ENCODE measurements at places on chromosomes 11 and 22.

DNA sequence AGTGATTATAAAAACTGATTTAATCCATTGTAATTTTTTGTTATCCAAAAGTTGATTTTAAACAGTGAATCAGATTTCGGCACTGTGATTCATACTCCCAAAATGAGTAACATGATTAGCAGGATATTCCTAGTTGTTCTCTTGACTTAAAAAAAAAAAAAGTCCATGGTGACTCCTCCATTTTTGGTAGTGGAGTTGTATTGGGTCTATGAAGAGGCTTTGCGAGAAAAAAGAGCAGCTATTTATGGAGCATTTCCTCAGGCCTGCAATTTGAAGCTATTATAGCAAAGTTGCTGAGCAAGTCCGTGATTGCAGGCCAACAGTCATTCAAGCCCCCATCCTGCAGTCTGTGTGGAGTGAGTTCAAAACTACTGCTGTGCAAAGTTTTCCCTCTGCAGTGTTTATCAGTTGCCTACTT is 28.8 kb downstream of the YAP1 start:
- peak; percentile 48 for DNase-seq

DNA sequence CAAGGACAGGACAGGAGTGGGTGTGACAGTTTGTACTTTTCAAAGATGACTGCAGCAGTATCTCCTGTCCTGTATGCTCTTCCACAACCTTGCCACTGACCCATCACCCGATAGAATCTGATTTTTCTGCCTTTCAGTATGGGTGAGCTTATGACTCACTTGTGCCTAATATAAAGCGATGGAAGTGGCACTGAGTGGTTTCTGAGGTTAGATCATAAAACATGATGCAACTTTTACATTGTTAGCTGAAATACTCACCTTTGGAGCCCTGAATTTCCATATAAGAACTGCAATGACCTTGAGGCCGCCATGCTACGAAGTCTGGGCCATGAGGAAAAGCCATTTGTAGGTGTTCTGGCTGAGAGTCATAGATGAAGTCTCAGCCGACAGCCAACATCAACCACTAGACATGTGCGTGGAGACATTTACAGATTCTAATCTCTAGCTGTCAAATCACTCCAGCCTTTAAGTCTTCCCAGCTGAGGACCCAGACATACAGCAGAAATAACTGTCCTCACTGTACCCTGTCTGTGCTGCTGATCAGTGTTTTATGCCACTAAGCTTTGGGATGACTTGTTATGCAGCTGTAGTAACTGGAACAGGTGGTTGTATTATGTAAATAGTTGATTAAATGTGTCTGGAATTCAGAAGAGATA is 105.9 kb upstream of the ARHGAP20 start:
- DNase-seq: no peak

DNA sequence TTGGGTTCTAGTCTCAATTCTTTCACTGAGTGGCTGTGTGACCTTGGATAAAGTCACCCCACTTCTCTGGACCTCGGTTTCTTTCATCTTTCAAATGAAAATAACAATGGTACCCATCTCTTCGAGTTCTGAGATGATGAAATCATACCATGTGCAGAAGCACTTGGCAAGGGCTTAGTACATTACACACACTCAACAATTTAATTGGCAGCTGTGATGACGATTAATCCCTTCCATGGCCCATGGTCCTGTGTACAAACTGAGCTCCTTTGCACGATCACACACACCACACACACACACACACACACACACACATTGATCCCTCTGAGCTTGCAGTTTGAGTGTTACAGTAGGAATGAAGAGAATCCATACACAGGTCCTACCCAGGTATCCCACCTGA is 103.4 kb upstream of the ASPHD2 start:
- no peak for DNase-seq

DNA sequence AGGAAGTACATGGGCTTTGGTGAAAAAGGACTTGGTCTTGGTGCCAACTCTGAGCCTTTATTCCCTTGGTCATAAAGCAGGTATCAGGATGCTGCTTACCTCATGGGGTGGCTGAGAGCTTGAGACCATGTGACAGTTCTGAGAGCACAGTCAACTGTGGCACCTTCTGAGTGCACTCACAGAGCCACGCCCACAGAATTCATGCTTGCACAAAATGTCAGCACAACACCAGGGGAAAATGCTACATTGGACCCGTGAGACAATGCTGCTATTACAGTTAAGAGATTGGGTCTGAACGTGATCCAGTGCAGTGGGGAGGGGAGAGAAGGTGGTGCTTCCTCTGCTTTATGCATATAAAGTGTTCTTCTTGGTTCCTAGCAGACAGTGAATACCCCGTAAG is 79.5 kb upstream of the SPON1 start:
- DNase-seq: no peak
